Activated T-helper 1 cell treated with anti-CD3 and anti-CD28 coated beads, Interleukin-12 subunit alpha, Interleukin-12 subunit beta, Interleukin-2, Interleukin-4 antibody, amounts not matched to agents 30 ng/mL and 10 ng/mL and 1 ng/mL, durations not matched to agents 14 hours and 24 hours and 36 hours (primary cell): ENCODE measurements at places on chromosomes 12 and 14.
A peak's percentile ranks its signal among the peaks of the same experiment; 100 is the strongest.

GRCh38 chr14:76405627-76406026 lies 29.7 kb downstream of the ESRRB start:
- DNase-seq = no peak

DNA sequence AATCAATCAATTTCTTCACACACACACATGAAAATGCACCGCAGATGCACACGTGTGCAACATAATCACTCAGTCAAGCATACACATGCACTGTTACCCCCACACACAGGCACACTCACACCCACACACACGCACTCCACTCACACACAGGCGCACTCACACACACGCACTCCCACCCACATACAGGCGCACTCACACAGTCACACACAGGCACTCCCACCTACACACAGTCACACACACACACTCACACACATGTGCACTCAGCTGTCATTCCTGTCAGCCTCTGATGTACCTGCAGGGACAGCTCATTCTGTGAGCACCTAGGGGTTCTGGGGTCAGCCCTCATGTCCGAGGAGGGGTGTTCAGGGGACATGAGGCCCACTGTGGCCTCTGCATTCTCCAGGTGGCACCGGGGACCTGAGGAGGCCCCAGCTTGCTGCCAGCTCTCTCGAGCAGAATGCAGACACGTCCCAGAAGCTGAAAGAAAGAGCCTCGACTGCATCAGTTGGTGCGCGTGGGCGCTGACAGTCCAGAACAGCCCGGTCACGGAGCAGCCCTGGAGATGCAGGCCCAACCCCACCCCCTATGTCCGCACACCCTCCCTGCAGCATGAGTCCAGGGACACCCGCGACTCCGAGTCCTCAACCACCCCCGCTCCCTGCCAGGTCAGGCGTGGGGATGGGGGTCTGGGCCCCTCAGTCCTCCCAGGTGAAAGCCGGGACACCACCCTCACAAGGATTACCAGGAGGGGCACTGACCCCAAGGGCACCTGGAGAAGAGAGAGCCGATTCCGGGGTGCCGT lies 69.3 kb downstream of the NOC4L start:
- no peak for DNase-seq
- H3K27me3 ChIP-seq = peaks cover 3% of the 10 kb centered on the region
- no peak overlapping the region for H3K4me3 ChIP-seq

- no peaks in the 10 kb centered on the region for H3K36me3 ChIP-seq
- H3K4me1 ChIP-seq = no peaks in the 10 kb centered on the region
- H3K27me3 ChIP-seq = peaks cover 4% of the 10 kb centered on the region
- DNase-seq = no peak
- H3K27ac ChIP-seq = no peak overlapping the region
These were observed 127.2 kb downstream of the SLC15A5 start for GRCh38 chr12:16150276-16150675.

DNA sequence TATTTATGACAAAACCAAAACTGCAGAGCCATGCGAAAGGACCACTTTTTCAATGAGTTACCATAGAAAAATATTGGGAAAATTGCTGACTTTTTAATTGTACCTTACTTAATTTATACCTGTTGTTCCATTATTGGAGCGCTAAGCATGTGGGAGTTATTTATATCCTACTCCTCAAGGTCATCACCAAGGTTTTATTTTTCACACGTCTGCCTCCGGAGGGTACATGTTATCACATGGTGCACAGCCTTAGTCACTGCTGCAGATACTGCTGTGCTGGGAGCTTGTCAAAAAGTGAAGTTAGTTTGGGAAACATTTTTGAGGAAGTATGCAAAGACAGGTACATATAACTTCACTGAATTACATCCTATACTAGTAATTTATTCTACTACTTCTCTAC lies 1444.3 kb downstream of the AACS start:
- no peaks in the 10 kb centered on the region for H3K27me3 ChIP-seq
- no peak for DNase-seq
- peaks cover 20% of the 10 kb centered on the region for H3K4me1 ChIP-seq
- no peaks in the 10 kb centered on the region for H3K36me3 ChIP-seq

GRCh38 chr12:107057071-107057834 lies 36.1 kb downstream of the CRY1 start:
- peaks cover 2% of the 10 kb centered on the region for H3K36me3 ChIP-seq
- no peak overlapping the region for H3K4me3 ChIP-seq
- no peak for DNase-seq
- H3K4me1 ChIP-seq = no peaks in the 10 kb centered on the region

GRCh38 chr14:42374332-42374731 lies 767.7 kb downstream of the LRFN5 start:
- H3K4me3 ChIP-seq = no peak overlapping the region
- no peak for DNase-seq
- H3K4me1 ChIP-seq = no peaks in the 10 kb centered on the region
- H3K36me3 ChIP-seq = no peaks in the 10 kb centered on the region
- no peaks in the 10 kb centered on the region for H3K27me3 ChIP-seq
- H3K27ac ChIP-seq = no peak overlapping the region

- no peaks in the 10 kb centered on the region for H3K27me3 ChIP-seq
- H3K4me3 ChIP-seq = no peak overlapping the region
- no peaks in the 10 kb centered on the region for H3K4me1 ChIP-seq
These were observed 118.3 kb downstream of the LRIG3 start for GRCh38 chr12:58801986-58802385.

DNA sequence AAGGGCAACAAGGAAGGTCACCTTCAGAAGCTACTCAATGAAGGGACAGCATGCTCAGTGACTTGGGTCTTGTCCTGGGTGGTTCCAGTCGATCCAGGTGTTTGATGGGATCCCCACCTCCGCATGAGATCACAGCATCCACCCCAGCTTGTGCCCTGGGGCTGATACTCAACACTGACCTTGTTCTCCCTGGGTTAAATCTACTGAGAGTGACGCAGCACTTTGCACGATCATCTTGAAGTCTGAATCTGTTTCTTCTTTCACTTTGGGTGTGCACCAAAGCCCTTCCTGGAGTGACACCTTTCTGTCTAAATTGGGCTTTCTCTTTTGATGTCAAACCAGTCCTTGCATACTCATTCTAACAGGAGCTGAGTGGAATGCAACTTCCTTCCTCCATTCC lies 13.8 kb downstream of the NOS1 start:
- no peak overlapping the region for H3K4me3 ChIP-seq
- no peaks in the 10 kb centered on the region for H3K27me3 ChIP-seq
- H3K4me1 ChIP-seq = peaks cover 3% of the 10 kb centered on the region
- no peak overlapping the region for H3K27ac ChIP-seq

DNA sequence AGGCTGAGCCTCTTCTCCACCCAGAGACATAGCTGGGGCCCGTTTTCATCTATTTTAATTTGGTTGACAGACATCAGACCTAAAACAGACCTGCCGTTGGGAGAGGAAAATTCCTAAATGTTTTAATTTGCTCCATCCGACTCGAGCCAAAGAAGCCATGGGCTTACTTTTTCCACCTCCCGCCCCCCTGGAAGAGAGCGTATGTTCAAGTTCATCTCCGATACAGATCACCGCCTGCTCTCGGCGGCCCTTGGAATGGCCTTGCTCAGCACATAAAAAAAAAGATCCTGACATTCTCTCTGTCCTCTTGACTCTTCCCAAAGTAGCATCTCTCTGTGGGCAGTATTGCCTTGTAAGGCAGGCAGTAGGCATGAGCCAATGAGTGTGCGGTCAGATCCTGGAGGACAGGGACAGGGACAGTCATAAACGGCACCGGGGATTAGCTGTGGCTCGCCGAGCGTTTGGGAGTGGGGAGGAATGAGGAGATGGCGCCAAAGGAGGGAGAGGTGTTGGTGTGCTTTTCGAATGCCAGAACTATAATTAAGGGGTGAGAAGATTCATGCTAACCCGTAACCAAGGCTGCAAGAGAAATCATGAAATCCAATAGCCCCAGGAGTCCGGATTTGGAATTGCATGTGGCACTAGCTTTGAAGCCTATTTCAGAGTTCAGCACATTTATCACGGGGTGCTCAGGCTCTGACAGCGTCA lies 47.9 kb upstream of the MEG3 start:
- no peak for DNase-seq
- H3K27ac ChIP-seq = no peak overlapping the region
- H3K36me3 ChIP-seq = no peaks in the 10 kb centered on the region
- no peak overlapping the region for H3K4me3 ChIP-seq

DNA sequence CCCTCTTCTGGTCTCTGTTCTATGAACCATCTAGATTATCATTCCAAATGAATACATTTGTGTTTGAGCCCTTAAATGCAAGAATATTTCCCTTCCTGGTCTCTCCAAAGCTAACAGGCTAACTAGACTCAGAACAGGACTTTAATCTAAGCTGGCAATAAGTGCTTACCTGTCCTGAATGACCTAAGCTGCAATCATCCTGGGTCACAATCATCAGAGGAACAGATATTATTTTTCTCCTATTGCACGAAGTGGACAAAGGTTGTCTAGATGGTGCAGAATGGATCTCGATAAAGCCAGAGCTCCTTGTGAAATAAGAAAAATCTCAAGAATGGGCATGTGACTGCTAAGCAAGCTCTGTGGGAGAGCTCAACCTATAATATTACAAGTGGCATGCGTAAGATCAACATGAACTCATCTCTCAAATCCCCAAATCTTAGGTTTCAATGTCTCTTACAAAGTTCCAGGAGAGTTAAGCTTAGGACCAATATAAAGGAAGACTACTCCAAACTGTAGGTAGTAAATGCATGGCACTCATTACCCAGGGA lies 10.6 kb upstream of the NUMB start:
- H3K27ac ChIP-seq = no peak overlapping the region
- no peak for DNase-seq
- H3K4me3 ChIP-seq = no peak overlapping the region
- peaks cover 49% of the 10 kb centered on the region for H3K4me1 ChIP-seq
- H3K27me3 ChIP-seq = no peaks in the 10 kb centered on the region

DNA sequence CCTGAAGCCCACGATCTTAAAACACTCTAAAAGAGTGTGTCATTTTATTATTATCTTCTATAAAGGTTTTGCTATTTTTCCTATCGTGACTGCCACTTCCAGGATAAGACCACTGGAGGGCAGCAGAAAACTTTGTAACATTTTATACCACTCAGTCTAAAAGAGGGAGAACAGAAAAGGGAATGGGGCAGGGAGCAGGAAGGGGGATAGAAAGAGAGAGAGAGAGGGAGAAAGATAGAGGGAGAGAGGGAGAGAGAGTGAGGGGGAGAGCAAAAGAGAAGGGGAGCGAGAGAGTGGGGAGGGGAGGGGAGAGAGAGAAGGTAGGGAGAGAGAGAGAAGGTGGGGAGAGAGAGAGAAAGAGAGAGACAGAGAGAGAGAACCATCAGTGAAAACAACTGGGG lies 2.0 kb upstream of the ART4 start:
- H3K36me3 ChIP-seq = no peaks in the 10 kb centered on the region
- H3K4me1 ChIP-seq = peaks cover 5% of the 10 kb centered on the region
- peaks cover 5% of the 10 kb centered on the region for H3K27me3 ChIP-seq
- H3K27ac ChIP-seq = no peak overlapping the region
- DNase-seq = peak; percentile 6

DNA sequence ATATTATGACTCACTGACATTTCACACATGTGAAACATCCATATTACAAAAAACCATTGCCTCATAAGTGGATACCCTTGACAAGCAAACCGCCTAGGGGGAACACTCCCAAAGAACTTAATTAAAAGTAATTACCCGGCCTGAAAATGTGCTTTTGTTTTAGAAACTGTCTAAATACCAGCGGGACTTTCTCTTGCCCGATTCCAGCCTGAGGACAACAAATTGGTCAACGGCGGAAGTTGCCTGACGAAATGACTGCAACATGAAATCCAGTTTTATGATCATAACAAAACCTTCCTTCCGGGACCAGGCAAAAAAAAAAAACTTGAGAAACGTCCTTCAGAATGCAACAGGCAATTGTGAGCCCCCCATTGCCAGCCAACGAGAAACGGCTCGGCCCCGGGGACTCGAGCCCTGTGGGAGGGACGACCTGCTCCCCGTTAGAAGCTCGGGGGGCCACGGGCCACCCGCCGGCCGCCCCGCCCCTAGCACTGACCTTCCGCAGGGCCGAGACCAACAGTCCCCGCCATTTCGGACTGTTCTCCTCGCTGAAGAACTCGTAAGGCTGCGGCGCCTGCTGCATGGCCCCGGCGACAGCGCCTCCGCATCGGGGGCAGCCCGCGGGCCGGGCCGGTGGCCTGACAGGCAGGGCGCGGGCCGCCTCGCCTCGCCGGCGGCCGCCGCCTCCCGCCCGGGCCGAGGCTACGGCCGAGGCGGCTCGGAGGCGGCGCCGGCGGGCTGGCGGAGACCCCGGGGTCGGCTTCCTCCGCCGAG lies 490 bp downstream of the SOS2 start:
- H3K36me3 ChIP-seq = peaks cover 9% of the 10 kb centered on the region
- H3K27me3 ChIP-seq = no peaks in the 10 kb centered on the region

GRCh38 chr12:104827587-104827986 lies 130.5 kb downstream of the SLC41A2 start:
- H3K27me3 ChIP-seq = no peaks in the 10 kb centered on the region
- peaks cover 12% of the 10 kb centered on the region for H3K36me3 ChIP-seq
- peaks cover 5% of the 10 kb centered on the region for H3K4me1 ChIP-seq
- no peak for DNase-seq
- no peak overlapping the region for H3K4me3 ChIP-seq

GRCh38 chr14:21711360-21711961 lies 37.8 kb upstream of the OR4E1 start:
- no peaks in the 10 kb centered on the region for H3K36me3 ChIP-seq
- H3K4me3 ChIP-seq = no peak overlapping the region
- H3K4me1 ChIP-seq = no peaks in the 10 kb centered on the region
- no peak overlapping the region for H3K27ac ChIP-seq

DNA sequence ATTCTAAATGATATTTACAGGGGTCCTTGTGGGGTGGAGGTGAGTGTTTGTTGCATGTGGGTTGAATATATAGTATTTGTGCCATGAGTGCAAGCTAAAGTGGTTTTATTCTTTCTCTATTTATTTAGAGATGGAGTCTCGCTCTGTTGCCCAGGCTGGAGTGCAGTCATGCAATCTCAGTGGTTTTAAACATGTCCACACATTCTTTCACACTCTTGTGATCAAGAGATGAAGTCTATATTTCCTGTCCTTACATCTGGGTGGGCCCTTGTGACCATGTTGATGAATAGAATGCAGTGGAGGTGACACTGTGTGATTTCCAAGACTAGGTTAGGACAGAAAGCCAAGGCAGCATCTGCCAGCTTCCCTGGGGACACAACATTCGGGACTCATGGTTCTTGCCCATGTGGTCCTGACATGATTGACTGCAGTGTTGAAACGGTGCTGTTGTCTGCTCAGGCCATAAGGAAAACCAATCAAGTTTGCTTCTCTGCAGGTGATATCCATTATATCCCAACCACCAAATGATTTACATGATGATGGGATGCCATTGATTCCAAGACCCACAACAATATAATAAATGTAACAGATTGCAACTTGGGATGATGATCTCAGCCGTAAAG lies 172.6 kb downstream of the SUDS3 start:
- no peak overlapping the region for H3K4me3 ChIP-seq
- H3K27ac ChIP-seq = no peak overlapping the region
- H3K4me1 ChIP-seq = no peaks in the 10 kb centered on the region
- H3K36me3 ChIP-seq = no peaks in the 10 kb centered on the region

GRCh38 chr14:92544051-92544720 lies 30.6 kb downstream of the RIN3 start:
- H3K27ac ChIP-seq = no peak overlapping the region
- H3K4me3 ChIP-seq = no peak overlapping the region
- DNase-seq = no peak
- H3K36me3 ChIP-seq = no peaks in the 10 kb centered on the region
